ENCODE measurements at places on chromosomes 5 and 9.

GRCh38 chr9:123756484-123757106, 173.3 kb downstream of the DENND1A start:
- no peak for DNase-seq

DNA sequence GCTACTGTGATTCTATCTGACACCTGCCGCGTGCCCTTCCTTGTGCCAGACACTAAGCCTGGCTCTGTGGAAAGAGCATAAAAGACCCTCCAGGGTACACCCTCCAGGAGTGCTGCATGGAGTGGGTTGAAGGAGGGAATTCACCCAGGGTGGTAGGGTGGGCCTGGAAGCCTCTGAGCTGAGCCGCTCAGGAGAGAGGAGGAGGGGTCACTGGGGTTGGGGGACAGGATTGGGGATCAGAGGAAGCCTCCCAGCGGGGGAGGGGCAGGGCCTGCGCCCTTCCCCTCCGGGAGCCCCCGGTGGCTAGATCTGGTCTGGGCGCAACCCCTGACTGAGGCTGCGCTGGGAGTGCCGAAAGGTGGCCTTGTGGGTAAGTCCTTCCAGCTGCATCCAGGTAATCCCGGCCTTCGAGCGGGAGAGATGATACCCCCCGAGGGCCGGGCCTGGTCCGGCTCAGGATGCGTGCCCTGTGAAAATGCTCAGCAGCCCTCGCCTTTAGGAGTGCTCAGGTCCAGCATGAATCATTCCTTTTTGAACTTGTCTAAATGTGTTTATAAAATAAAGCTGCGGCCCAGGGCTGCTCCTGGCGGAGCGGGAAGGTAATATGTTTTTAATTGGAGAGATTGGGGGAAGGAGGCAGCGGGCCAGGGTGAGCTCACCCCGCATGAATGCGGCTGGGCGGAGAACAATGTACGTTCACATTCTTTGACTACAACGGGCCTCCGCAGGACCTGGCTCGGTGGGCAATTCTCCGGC, 118.1 kb upstream of the SMIM23 start:
- DNase-seq: peak; percentile 69

DNA sequence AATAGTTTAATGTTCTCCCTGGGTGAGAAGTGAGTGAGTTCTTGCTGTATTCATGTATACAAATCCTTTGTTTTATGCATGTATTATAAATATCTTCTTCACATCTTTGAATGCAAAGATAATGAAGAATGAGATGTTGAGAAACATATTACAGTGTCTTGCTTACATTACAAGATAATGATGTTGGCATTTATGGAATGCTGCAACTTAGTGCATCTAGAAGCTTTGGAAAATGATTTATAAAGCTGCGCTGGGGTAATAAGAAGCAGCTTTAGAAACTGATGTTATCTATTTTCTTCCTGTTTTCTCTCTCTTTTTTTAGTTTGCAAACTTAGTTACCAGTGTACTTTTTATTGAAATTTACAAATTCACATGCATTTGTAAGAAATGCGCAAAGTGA, 673.4 kb downstream of the KCTD16 start:
- DNase-seq: no peak

- no peak for DNase-seq
These were observed 51.2 kb downstream of the USP20 start for GRCh38 chr9:129886226-129887174.

DNA sequence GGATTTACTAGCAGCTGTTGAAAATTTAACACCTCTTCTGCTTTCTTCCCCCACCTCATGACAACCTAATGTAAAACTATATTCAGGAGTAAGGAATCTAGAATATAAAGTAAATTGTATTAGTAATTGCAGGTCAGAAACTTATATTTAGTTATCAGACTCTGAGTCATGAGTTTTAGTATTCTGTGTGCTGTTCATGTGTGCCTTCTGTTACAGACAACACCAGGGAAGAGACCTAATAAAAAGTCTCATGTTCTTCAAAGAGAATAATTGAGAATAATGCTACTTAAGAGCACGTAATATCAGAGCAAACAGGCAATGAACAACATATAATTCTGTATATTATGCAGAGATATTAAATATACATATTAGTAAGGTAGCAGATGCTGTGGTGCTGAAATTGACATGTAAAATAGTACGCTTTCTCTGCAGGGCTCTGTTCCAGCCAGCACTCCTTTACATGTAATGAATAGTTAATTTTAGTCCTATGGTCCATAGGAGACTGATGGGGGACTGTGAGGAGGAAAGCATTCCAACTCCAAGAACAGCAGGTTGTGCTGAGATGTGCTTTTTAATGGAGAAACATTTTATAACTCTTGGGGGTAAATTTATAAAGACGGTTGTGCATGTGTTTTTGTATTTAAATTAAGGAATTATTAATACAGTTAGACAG, 106.4 kb downstream of the ZSWIM6 start:
- DNase-seq: no peak

- DNase-seq: no peak
These were observed 399.8 kb downstream of the OSTF1 start for GRCh38 chr9:75487856-75488718.

DNA sequence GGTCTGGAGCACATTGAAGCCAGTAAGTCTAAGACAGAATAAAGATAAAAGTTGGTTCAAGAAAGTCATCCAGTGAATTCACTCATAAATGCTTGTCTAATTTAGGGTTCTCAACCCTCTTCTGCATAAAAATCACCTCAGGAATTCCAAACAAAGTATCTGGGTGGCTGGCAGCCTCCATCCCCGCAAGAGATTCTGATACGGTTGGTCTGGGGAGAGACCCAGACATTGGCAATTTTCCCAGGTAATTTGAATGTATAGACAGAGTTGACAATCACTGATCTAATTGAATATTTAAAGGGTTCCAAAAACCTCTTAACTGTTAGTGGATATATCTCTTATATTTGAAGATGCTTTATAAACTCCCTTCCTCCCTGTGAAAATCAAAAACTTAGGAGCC, 14.9 kb downstream of the ADAMTSL1 start:
- no peak for DNase-seq

- no peak for DNase-seq
These were observed 138.3 kb downstream of the TMEM161B start for GRCh38 chr5:88130211-88130815.

- DNase-seq: no peak
These were observed 709.3 kb downstream of the MAT2B start for GRCh38 chr5:164214698-164215097.

DNA sequence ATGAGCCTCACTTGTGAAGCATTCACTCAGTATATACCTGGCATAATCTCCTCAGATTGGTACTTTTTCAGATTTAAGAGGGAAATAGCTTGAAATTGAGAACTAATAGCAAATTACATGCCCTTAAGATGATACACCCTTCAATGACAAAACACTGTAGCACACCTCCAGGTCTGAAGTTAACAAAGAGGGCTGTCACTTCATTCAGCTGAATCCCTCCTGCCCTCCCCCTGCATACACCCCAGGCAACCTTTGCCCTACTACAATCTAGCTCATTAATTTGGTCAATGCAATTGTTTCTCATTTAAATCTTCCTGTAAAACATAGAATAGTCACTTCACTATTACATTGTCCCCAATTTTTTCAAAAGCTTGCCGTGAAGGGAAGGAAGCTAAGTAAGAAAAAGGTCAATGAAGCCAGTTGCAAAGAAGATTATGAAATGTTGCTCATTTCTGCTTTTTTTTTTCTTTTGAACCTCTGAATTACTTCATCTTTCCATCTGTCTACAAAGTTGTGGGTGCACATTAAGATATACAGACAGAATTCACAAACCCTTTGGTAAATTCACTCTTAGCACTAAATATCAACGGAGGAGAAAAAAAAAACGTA, 294.8 kb upstream of the PTGER4 start:
- DNase-seq: no peak

- DNase-seq: no peak
These were observed 348.1 kb downstream of the ELAVL2 start for GRCh38 chr9:23477908-23478307.

GRCh38 chr9:16030528-16031185, 477.8 kb downstream of the CCDC171 start:
- peak; percentile 41 for DNase-seq

GRCh38 chr9:89678396-89679015, 73.7 kb downstream of the GADD45G start:
- DNase-seq: no peak

DNA sequence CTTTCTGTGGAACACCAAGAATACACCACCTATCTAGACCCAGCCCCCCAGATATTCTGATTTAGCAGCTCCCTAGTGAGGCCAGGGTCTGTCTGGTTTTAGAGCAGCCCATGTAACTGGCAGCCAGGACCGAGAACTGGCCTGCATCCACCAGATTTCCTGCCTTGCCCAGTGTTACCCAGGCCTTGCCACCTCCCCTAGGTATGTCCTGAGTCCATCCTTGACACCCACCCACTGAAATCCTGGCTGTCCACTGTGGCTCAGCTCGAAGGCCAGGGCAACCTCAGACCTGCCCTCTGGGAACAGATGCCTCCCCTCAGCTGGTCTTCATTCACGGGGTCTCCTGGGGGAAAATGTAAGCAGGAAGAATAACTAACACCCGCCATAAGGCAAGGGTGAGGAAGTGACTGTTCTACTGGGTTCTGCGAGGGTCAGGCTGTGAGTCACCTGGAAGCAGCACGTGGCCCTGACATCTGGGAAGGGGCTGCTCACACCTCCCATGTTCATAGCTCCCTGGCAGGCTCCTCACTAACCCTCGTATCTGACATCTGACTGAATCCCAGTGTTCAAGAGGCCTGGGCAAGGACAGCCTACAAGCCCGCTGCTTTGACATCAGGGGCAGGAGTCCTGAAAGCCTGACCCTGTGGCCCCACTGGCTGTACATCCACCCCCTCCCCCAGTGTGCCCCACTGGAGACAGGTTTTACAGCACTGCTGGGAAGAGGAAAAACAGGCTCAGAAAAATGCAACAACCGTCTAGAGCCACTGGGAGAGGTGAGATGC, 72.7 kb downstream of the SEMA4D start:
- DNase-seq: no peak

DNA sequence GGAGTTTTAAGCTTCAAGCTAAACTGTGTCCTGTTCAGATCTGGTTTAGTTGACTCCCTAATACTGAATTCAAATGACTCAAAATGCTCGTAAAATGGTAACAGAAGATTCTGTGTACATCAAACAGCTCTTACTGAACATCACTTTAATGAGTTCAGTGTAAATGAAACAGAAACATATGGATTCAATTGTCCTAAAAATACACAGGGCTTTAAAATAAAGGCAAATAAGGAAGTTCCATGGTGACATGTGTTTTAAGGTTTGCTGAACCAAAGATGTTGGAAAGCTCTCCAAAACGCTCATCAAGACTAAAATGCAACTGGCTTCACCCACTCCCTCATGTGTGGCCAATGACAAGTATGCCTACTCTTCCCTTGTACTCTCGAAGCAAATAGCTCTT, 340.0 kb upstream of the PIK3R1 start:
- DNase-seq: no peak

- DNase-seq: peak; percentile 19
These were observed 187.8 kb downstream of the NXNL2 start for GRCh38 chr9:88722753-88723152.

- DNase-seq: no peak
These were observed 66.6 kb upstream of the CTNNA1 start for GRCh38 chr5:138686668-138687067.

DNA sequence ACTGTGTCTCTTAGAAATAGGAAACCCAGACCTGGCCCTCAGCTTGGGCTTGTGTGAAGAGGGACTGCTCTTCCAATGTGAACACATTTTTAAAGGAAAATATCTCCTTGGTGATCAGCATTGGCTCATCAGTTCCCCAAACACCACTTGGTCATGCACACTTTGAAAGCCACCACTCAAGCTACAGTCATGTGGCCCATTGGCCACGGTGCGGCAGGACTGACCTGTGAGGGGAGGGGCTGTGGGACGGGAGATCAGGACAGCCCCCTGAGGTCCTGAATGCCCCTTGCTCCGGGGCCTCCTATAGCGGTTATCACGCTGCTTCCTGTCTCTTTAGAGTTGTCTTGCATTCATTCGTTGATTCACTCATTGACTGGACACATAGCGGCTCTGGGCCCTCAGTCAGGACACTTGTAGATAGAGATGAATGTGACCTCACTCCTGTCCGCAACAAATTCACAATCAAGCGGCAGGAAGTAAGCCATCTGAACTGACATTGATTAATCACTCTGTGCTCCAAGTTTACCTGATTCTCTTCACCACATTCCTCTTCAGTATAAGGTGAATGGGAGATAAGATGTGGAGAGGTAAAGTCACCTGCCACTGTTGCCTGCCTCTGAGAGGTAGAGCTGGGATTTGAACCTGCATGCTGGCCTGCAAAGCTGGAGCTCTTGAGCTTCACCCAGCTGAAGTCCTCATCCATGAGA, 73.1 kb downstream of the COL15A1 start:
- DNase-seq: no peak

DNA sequence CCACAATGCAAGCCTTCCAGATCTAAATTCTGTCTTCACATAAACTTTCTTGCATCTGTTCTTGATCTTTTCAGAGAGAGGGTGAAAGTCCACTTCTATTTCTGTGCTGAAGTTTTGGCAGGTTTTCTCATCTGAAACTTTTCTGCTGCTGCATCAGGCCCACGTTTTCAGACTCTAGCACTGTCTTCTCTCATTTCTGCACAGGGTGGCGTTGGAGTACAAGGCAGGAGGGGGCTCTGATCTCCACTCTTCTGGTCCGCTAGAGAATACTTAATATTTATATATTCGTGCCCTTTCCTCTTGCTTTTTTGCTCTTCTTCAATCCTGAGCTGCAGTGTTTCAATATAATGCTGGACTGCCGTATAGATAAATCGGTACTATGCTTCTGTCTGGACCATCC, 204.0 kb upstream of the PRDM9 start:
- DNase-seq: no peak

- DNase-seq: no peak
These were observed 46.8 kb upstream of the NRARP start for GRCh38 chr9:137348769-137349470.

DNA sequence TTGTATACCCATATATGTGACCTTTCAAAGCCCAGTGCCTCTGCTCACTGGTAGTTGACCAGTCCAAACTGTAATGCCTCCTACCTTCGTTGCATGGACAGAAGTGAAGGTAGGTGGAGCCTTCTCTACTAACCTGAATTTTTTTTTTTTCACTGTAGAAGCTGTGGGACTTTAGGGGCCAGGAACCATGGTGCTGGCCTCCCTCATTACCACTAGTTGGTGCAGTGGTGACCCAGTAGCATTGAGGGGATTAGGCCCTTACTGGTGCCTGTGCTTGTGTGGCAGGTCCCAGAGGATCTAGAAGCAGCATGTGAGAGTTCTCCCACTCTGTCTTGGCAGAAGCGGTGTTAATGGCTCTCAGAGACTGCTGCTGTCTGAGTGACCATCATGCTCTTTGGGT, 2.3 kb downstream of the RALGPS1 start:
- no peak for DNase-seq

DNA sequence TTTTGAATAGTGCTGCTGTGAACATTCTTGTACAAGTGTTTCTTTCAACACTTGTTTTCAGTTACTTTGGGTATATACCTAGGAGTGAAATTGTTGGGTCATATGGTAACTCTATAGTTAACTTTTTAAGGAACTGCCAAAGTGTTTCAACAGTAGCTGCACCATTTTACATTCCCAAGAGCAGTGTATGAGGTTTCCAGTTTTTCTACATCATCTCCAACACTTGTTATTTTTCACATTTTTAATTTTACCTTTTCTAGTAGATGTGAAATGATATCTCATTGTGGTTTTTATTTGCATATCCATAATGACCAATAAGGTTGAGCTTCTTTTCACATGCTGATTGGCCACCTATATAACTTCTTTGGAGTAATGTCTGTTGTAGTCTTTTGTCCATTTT, 40.0 kb upstream of the FOXE1 start:
- no peak for DNase-seq

- DNase-seq: no peak
These were observed 48.5 kb downstream of the RNF180 start for GRCh38 chr5:64214132-64214531.

- DNase-seq: no peak
These were observed 1842.5 kb upstream of the CDH9 start for GRCh38 chr5:28880936-28881335.

GRCh38 chr5:179258001-179258921, 87.0 kb downstream of the ADAMTS2 start:
- no peak for DNase-seq

All from HTR-8/SVneo (cell line).